ENCODE measurements at places on chromosomes 4 and X.

DNA sequence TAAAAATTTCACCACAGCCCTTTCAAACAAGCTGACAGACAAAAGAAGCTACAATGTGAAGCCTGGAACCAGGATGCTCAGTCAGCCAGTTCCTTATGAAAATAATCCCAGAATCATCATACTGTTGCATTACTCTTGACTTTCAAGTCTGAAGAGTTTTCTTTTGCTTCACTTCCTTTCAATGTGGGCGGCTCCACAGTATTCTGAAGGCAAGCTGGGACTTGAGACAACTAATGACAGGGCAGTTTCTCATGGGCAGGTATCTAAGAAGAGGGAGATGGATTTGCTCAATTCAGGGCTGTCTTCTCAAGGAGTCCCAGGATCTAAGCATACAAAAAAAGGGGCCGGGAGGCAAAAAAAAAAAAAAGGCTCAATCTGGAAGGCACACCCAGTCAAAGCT lies 173.4 kb downstream of the PAPSS1 start:
- no peak for DNase-seq

GRCh38 chr4:114317564-114317963 lies 281.0 kb upstream of the UGT8 start:
- no peak for DNase-seq

GRCh38 chrX:109399831-109400230 lies 82.1 kb downstream of the GUCY2F start:
- DNase-seq = no peak

DNA sequence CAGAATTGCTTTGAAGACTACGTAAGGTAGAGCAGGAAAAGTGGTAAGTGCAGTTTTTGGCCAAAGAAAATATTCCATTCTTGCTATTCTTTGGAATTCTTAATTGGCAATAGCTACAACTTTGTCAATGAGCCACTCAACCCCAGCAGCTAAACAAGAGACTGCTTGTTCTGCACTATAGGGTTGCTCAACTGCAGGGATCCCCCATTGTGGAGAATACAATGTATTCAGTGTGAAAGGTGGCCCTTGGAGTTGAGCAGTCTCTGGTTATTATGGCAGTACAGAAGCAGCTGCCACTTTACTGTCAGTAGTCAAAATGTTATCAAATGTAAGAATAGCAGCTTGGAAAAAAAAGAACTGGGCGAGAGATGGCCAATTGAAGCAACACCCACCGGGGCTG lies 808.7 kb downstream of the CENPC start:
- DNase-seq = no peak

DNA sequence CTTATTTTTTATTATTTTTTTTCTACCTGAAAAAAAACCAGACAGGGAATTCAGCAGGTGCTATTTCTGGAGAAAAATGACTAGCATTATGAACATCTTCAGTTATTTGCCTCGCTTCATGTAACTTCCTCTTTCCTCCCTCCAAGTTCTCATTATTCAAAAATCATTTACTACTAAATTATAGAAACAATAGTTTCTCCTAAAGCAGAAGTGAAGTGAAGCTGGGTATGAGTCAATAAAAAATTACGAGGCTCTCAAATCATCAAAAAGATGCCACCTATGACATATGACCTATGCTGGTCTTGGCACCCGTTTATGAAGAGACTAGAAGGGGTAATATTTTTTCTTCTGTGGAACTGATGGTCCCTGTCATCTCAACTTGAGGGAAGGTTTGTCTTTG lies 145.0 kb upstream of the AADAT start:
- no peak for DNase-seq

GRCh38 chr4:33930497-33930896 lies 2313.8 kb downstream of the ARAP2 start:
- no peak for DNase-seq

DNA sequence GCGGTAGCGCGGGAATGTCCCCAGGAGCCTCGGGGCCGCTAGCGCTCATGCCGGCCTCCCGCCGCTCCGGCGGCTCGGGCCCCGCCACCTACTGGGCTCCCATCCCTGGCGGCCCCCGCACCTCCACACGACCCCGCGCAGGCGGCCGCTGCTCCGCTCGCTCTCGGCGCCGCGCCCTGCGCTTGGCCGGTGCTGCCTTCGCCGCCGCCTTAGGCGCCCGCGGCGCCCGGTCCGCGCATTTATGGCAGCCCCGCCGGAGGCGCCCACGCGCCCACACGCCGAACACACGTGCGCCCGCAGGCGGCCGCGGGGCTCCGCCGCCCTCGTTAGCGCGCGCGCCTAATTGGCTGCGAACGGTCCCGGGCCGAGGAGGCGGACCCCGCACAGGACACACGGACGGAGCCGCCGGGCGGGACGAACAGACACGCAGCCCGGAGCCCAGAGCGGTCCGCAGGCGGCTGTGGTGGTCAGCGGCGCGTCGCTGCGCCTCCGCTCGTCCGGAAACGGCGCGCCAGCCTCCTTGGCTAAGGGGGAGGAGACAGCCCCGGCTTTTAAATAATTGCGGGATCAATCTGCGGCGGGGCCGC lies at the start of gene NKX1-1:
Gene NKX1-1, minus strand, starts transcription at position 49 of the 587 bp plus-strand sequence. Its CDS starts 0 bp downstream, at position 49.
- DNase-seq = no peak

DNA sequence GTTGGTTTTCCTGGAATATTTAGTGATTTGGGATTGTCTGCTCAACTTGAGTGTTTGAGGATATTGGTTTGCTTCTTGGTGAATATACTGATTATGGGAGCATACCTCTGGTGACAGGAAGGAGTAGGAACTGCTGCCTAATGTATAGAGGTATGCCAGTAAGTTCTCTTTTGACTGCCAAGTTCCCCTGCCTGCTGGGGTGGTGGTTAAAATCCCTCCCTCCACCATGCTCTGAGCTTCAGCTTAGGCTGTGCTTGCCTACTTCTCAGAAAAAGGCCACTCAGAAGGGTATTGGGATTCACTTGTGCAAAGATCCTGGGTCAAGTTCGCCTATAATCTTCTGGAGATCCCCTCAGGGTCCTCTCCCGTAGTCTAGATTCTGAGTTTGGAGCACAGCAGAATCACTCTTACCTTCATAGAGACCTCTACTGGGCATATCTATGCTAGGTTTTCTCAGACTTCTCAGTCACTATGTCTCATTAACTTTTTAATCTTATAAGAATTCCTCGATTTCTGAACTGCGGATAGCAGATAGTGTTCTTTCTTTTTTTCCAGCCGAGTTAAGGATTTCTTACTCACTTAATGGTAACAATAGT lies 44.7 kb upstream of the DCK start:
- no peak for DNase-seq

- no peak for DNase-seq
Observed at GRCh38 chr4:25811841-25812240, 50.9 kb downstream of the SEL1L3 start.

DNA sequence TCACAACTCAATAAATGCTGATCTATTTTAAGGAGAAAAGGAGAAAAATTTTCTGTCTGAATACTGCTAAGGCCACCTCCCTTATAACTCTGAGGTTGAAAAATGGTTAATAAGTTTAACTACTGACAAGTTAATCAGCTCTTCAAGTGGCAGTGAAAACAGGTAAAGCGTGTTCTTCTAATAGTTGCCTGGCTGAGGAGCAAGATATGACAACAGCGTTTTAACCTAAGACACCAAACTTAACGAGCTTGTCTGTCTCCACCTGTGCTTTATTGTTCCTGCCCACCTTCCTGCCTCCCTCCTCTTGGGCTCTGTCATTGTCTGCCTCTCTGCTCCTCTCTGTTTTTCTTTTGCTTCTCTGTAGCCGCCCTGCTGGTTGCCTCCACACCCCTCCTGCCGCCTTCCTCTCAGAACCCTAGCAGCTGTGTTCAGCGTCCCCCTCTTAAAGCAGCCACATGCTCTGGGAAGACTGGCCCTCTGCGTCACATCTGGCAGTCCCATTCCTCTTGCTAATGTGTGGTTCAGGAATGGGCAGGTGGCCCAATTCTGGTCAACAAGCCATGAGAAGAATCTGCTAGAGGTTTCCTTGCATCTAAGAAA lies 4.3 kb upstream of the TSPAN5 start:
- DNase-seq = peak; percentile 26

GRCh38 chr4:70601422-70602039 lies 9.5 kb downstream of the AMBN start:
- DNase-seq = peak; percentile 43

DNA sequence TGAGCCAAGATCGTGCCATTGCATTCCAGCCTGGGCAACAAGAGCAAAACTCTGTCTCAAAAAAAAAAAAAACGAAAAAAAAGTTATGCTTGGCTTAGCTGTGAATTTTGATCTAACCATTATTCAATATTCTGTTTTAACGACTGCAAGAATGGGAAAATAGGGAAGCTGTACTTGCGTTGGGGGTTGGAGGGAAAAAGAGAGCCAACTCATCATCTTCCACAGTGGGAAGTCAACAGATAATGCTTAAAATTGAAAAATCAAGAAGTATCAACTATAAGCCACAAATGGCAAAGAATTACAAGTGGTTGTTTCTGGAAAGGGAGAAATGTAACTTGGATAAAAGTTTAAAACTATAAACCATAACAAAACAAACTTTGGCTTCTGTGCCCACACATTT lies 2.9 kb downstream of the TEC start:
- no peak for DNase-seq

DNA sequence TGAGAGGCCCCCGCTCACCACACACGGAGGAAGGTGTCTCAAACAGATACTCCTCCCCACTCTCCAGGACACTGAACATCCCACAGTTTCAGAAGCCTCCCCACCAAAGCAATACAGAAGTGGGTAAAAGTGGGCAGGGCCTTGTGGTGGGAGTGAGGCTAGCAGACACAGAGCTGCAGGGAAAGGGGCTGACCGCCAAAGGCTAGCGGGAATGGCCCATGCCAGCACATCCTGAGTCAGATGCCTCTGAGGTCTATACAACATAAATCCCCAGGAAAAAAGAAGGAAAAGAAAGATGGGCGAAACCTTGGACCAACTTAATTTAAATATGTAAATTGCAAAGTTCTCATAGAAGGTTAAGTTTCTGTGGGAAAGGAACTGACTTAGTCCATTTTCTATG lies 21.9 kb upstream of the ARHGAP10 start:
- no peak for DNase-seq

- no peak for DNase-seq
Observed at GRCh38 chrX:106450405-106450804, 161.4 kb upstream of the RADX start.

DNA sequence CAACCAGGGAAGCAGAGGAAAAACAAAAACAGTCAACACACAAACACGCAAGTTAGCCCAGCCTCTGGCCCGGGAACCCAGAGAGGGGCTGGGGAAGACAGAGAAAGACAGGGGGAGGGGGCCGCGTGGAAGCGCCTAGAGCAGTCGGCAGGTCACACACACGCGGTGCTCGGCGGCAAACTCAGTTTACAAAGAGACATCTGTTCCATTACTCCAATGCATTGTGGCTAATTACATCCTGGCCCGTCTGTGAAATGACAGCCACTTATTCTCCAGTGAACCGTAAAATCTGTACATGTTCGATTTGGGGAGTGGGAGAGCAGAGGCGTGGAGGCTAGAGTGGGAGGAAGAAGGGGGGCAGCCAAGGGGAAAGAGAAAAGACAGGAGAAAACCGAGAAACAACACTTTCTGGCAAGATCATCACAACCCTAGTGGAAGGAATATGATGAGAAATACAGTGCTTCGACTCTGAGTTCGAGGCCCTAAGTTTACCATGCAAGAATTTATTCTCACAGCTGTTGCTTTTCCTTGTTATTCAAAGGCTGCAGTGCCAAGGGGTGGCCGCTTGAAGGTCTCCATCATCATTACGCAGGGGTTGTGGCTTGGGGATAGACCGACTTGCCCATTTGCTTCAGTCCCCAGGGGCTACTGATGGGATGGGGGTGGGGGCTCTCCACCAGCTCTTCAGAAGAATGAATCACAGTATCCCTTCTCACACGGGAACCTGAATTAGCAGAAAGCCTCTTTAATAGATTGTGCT lies 167.7 kb downstream of the MGST2 start:
- no peak for DNase-seq

- no peak for DNase-seq
Observed at GRCh38 chr4:27366104-27366823, 505.6 kb downstream of the STIM2 start.

GRCh38 chr4:19014594-19014993 lies 993.0 kb upstream of the LCORL start:
- no peak for DNase-seq

- DNase-seq = no peak
Observed at GRCh38 chr4:143381189-143382118, 44.8 kb downstream of the GAB1 start.

DNA sequence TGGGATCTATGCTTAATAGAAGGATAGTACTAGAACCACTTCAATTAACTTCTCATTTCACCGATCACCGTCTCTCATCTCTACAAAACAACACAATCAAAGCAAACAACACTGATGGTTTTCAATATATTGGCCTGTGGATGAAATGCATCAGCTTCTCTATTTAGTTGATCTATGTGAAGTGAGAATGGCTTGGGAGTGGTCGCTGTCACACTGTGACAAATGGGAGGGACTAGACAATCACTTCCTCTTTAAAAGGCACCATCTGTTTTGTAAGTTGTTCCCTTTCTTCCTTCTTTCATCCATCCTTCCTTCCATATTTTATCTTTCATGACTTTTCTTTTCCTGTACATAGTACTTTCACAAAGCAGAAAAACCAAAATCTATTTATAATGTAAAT lies 23.9 kb upstream of the NWD2 start:
- no peak for DNase-seq

GRCh38 chr4:132642016-132642817 lies 506.9 kb upstream of the PCDH10 start:
- no peak for DNase-seq

DNA sequence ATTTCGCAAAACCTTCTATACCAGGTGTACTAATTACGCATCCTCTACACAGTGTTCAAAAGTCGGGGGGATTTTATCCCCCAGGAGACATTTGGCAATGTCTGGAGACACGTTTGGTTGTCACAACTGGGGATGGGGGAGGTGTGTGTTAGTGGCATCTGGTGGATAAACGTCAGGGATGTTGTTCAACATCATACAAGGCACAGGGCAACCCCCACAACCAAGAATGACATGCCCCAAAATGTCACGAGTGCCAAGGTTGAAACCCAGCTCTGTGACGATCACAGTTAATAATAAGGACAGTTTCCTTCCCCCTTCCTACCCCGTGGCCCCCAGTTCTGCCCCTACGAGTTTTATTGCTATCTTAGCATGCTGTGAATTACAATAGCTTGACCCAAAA lies 15.9 kb upstream of the SEL1L3 start:
- no peak for DNase-seq

DNA sequence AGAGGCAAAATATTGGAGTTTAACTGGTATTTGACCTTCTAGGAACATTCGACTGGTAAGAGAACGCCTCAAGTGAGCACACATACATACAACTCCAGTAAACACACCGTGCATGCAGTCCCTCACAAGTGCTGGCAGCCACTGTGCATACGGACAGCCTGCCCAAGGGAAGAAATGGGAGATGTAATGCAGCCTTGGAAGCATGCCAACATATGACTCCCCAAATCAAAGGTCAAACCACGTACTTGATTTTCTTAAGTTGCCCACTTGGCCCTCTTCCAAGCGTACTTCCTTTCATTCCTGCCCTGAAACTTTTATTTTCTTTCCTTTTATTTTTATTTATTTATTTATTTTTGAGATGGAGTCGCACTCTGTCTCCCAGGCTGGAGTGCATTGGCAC lies 206.6 kb downstream of the SPRY1 start:
- no peak for DNase-seq
